ENCODE measurements at places on chromosomes 3 and 15.

DNA sequence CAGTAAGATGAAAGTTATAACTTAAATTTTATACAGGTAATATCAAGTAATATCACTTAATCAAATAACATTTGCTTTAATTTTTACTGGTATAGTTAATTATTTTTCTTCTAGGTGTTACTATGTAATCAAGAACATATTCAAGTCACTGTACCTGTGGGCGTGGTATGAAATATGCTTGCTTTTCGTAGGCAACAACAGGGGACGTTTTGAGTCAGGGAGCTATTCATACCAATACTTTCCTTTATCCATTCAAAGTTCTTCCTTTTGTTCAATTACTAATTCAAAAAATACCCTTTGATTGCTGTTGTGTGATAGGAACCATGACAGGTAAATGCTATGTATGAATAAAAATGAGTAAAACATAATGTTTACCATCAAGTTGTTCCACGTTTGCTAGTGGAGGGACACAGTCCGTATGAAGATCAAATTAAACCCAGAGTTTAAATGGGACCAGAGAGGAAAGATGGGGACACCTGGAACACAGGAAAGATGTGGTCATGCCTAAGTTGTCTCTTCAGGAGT lies 654.0 kb upstream of the KCNMB2 start:
- no peak for DNase-seq

- DNase-seq, result no peak
These were observed 21.2 kb downstream of the TFG start for GRCh38 chr3:100730524-100730923.

DNA sequence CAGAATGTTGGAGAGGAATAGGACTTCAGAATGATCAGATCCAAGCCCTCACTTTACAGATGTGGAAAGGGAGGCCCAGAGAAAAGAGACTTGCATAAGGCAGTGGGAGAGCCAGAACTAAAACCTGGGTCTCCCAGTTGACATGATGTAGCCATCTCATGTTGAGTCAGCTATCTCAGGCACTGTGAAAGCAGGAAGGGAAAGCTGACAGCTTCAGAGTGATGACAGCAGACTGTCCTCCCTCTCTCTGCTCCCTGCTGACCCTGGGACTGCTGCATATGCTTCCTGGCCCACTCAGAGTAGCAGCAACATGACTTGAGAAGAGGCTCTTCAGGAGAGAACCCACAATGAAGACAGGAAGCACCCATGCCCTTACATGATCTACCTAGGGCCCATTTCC lies 14.7 kb downstream of the FHIT start:
- DNase-seq, result peak; percentile 53

GRCh38 chr3:180478695-180479094 lies 123.3 kb upstream of the TTC14 start:
- no peak for DNase-seq

DNA sequence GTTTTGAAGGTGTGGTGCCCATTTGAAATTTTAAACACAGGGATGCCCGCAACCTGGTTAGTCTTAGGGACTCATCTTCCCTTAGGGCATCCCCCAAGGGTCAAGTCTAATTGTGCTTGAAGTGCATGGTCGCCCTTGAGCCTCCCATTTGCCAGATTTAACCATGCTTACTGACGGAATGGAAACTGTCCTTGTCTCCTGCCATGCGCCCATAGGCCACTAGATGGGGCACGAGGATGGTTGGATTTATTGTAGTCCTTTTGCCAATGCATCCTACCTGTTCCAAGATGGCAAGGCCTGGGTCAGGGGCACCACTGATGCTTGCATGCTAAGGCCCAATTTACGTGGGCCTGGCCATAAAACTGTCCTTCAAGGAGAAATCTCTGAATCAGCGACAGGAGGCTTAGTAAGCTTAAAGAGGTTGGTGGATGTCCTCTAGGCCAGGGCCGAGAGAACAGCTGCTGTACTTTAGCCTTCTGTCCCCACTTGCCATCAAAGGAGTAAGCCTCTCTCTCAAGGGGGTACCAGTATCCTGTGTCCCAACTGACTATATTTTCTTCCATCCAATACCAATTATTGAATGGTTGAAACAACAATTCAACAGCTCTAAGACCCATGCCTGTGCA lies 355.4 kb downstream of the OTOL1 start:
- DNase-seq, result peak; percentile 66

DNA sequence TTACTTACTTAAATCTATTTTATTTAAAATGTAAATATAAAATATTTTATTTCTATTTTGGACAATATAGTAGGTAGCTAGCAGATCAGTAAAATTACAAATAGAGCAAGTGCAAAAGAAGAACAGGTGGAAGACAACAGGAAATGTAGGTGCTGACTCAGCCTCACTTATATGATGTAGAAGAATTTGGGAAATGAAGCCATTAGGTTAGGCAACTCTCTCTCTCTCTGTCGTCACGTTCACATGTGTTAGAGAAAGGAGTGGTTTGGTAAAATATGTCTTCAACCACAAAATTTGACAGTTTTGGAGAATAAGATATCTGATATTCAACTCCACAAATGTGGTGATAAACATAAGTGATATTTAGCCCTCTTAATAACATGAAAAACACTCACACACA lies 532.5 kb upstream of the KCNMB2 start:
- DNase-seq, result no peak

- no peak for DNase-seq
These were observed 266.0 kb downstream of the ZNF621 start for GRCh38 chr3:40790746-40791145.

DNA sequence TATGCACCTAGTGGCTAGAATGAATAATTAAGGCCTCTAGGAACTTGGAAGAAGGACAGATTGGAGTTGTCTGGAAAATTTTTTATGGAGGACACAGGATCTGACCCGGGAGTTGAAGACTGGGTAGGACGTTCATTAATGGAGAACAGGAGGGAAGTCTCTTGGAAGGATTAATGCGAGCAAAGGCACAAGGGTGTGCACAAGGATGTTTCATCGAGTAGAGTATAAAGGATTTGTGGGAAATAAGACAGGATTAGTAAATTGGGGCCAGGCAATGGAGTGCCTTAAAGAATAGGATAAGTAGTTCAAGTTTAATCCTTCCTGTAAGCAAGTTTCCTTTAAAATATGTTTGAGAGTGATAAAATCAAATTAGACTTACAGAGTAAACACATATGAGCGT lies 14.6 kb downstream of the LMOD3 start:
- DNase-seq, result no peak

- peak; percentile 38 for DNase-seq
These were observed 563.5 kb downstream of the PDCD6IP start for GRCh38 chr3:34361921-34362320.
